ENCODE measurements at places on chromosomes 1 and 21. TPM values are rescaled to one million over a fixed set of nuclear protein-coding genes. Genes with fewer than 3 reads are reported as not detected.

ANGPTL3 gene
- total RNA-seq: not detected

FUBP1 gene
- total RNA-seq: 59.6 TPM

RBBP5 gene
- 13.7 TPM for total RNA-seq

EPHA2 gene
- 7.9 TPM for total RNA-seq

HSD11B1 gene
- 35.0 TPM for total RNA-seq
